ENCODE measurements at places on chromosomes 12 and 14. TPM values are rescaled to one million over a fixed set of nuclear protein-coding genes. Genes with fewer than 3 reads are reported as not detected.

DNA sequence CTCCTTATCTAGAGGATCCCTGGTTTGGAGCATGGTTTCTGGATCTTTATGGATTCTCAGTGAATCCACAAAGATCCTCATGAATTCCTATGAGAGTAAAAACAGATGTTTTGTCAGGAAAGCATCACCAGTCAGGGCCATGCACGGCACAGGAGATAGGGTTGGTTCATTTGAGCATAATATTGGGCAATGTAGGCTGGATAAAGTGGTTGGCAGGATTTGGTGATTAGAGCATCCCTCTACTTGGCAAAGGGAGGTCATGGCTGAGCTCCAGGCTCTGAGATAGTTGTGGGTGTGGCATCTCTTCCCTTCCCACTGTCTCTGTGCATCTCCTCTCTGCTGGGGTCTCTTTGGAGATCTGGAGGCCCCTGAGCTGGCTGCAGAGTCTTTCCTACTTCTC, 149.8 kb downstream of the DACT1 start:
- peaks cover 41% of the 10 kb centered on the region for H3K4me1 ChIP-seq
- peaks cover 4% of the 10 kb centered on the region for H3K27me3 ChIP-seq
- no peak for DNase-seq
- no peak overlapping the region for H3K4me3 ChIP-seq

- no peak overlapping the region for H3K27ac ChIP-seq
- no peaks in the 10 kb centered on the region for H3K36me3 ChIP-seq
- no peak for DNase-seq
- H3K27me3 ChIP-seq, result no peaks in the 10 kb centered on the region
- H3K4me3 ChIP-seq, result no peak overlapping the region
- no peaks in the 10 kb centered on the region for H3K4me1 ChIP-seq
Measured at GRCh38 chr12:87349681-87350080, 679.5 kb downstream of the C12orf50 start.

DNA sequence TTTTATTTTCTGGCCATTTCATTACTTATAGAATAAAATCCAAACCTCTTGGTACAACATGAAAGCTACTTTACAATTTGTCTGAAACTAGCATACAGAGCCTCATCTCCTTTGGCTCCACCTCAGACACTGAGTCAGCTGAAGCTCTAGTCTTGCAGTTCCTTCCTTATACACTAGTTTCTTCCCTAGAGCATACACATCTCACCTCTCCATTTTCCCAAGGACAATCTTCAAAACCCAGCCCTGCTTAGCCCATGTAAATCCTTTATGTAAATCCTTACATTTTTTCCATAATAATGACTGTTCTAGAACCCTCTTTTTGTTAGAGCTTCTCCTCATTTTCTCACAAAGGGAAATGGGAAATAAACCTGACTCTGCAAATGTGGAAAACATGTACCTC, 463.4 kb downstream of the SLC16A7 start:
- H3K27ac ChIP-seq, result no peak overlapping the region
- DNase-seq, result no peak
- no peaks in the 10 kb centered on the region for H3K36me3 ChIP-seq
- H3K4me3 ChIP-seq, result no peak overlapping the region
- no peaks in the 10 kb centered on the region for H3K4me1 ChIP-seq

The SLC16A7 gene
- total RNA-seq, result 26.0 TPM

The CFAP73 gene
- total RNA-seq, result not detected

DNA sequence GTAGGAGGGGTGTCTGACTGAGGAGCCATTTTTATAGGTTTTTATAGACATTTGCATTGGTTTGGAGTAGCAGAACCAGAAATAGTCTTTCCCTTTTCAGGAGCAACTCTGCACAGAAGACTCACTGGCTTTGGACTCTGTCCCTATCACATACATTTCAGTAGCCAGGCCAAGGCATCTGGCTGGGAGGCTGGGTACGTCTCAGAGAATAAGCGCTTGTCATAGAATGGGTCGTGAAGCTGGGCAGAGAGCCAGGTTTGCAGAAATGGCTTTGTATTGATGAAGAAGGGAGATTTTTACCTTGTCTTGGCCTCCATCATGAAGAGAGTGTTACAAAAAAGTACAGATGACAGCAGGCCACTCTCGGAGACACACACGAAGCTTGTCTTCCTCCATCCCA, 98.6 kb downstream of the CACNA1C start:
- peaks cover 50% of the 10 kb centered on the region for H3K4me1 ChIP-seq
- H3K36me3 ChIP-seq, result peaks cover 2% of the 10 kb centered on the region
- no peak overlapping the region for H3K4me3 ChIP-seq
- H3K27me3 ChIP-seq, result no peaks in the 10 kb centered on the region
- no peak for DNase-seq

GRCh38 chr12:130111965-130112496, 50.2 kb upstream of the FZD10 start:
- no peak overlapping the region for H3K4me3 ChIP-seq
- peaks cover 12% of the 10 kb centered on the region for H3K4me1 ChIP-seq
- H3K27me3 ChIP-seq, result peaks cover 9% of the 10 kb centered on the region
- no peak for DNase-seq
- no peaks in the 10 kb centered on the region for H3K36me3 ChIP-seq

The PSMA3 gene
- total RNA-seq, result 136 TPM

GRCh38 chr14:72605921-72606220, 288.0 kb downstream of the DPF3 start:
- DNase-seq, result no peak
- H3K4me3 ChIP-seq, result no peak overlapping the region
- no peaks in the 10 kb centered on the region for H3K36me3 ChIP-seq
- no peaks in the 10 kb centered on the region for H3K27me3 ChIP-seq

The RILPL2 gene
- 3.1 TPM for total RNA-seq

DNA sequence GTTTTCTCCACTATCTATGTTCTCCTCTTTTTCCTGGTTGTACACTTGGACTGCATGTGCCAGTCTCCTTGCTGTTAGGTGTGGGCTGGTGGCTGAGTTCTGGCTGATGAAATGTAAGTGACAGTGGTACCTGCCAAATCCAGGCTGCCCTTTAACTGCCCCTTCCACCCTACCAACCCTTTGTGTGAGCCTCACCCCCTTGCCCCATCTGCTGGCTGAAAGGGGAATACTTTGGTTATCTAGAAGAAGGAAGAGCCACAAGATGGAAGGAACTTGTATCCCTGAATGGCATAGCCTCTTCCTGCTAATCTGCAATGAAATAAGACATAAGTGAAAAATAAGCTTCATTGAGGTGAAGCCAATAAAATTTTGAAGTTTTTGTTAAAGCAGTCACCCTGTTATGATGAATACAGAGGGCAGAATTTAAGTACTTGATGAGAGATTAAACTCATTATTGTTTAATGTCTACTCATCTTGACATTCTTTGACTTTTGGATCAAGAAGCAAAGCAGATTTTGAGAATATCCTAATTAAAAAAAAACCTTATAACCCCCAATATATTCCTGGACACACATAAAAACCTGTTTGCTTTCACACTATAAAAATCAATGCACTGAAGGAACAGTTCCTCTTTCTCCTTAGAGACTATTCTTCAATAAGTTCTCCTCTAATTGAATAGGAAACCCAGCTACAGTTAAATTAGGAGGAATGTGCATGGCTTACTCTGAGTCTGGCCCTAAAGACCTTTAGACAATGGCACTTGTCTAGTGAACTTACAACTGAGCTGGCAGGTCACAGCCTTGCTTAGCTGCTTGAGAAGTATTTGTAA, 262.6 kb upstream of the BTG1 start:
- no peak overlapping the region for H3K4me3 ChIP-seq
- no peaks in the 10 kb centered on the region for H3K27me3 ChIP-seq
- no peaks in the 10 kb centered on the region for H3K36me3 ChIP-seq

- H3K4me1 ChIP-seq, result peaks cover 14% of the 10 kb centered on the region
- no peaks in the 10 kb centered on the region for H3K27me3 ChIP-seq
- peaks cover 4% of the 10 kb centered on the region for H3K36me3 ChIP-seq
- no peak overlapping the region for H3K4me3 ChIP-seq
- peak overlapping the region; percentile 88 for H3K27ac ChIP-seq
Measured at GRCh38 chr12:57069523-57069922, 9.1 kb downstream of the NEMP1 start.

GRCh38 chr14:44279357-44279756, 227.7 kb downstream of the FSCB start:
- no peaks in the 10 kb centered on the region for H3K36me3 ChIP-seq
- H3K4me3 ChIP-seq, result no peak overlapping the region
- H3K27me3 ChIP-seq, result peaks cover 5% of the 10 kb centered on the region
- H3K27ac ChIP-seq, result no peak overlapping the region

DNA sequence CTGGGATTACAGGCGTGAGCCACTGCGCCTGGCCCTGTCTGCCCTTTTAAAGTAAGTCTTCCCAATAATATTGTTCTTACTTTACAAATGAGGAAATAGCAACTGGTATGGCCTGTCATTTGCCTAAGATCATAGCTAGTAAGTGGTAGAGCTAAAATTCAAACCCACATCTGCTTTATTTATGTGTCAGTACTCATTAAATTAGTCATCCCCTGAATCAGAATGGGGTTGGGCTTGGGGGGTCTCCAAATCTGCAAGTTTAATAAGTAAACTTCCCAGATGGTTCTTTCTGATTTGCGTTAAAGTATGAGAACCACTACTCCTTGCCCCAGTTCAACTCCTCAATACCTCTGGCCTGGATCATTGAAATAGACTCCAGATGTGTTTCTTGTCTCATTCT, 96.2 kb downstream of the FAR2 start:
- no peaks in the 10 kb centered on the region for H3K27me3 ChIP-seq
- H3K27ac ChIP-seq, result no peak overlapping the region
- peaks cover 29% of the 10 kb centered on the region for H3K4me1 ChIP-seq
- no peaks in the 10 kb centered on the region for H3K36me3 ChIP-seq
- no peak overlapping the region for H3K4me3 ChIP-seq

- no peak overlapping the region for H3K4me3 ChIP-seq
- H3K27ac ChIP-seq, result peak overlapping the region; percentile 84
- H3K36me3 ChIP-seq, result no peaks in the 10 kb centered on the region
- H3K27me3 ChIP-seq, result no peaks in the 10 kb centered on the region
Measured at GRCh38 chr14:93317210-93317874, 15.5 kb downstream of the BTBD7 start.

The LRP6 gene
- total RNA-seq, result 41.4 TPM

DNA sequence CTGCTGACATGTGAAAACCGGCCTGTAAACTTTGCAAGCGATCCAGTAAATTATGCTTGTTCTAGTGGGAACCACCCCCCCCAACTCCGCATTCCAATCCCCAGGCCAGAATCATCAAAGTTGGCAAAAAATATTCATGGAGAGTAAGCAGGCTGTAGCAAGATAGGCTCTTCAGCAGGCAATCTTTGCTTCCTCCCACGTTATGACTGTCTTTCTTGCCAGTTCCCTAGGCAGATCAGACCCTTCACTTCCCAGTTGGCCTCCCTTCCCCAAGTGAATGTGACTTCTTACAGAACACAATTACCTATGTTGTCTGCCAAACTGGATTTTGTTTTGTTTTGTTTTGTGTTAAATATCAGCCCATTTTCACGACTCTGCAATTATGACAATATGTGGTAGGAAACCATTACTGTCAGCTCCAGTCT, 1.2 kb upstream of the PTGER2 start:
- DNase-seq, result no peak
- H3K4me1 ChIP-seq, result peaks cover 32% of the 10 kb centered on the region
- no peaks in the 10 kb centered on the region for H3K36me3 ChIP-seq
- H3K27ac ChIP-seq, result no peak overlapping the region
- H3K4me3 ChIP-seq, result no peak overlapping the region

GRCh38 chr12:122024132-122024785, 2.6 kb downstream of the BCL7A start:
- no peaks in the 10 kb centered on the region for H3K27me3 ChIP-seq
- H3K27ac ChIP-seq, result no peak overlapping the region
- DNase-seq, result no peak
- peaks cover 15% of the 10 kb centered on the region for H3K4me1 ChIP-seq
- peaks cover 2% of the 10 kb centered on the region for H3K36me3 ChIP-seq
- H3K4me3 ChIP-seq, result no peak overlapping the region

GRCh38 chr14:95155045-95155444, 2.3 kb downstream of the DICER1 start:
- H3K27me3 ChIP-seq, result no peaks in the 10 kb centered on the region
- peak overlapping the region; percentile 84 for H3K4me3 ChIP-seq
- H3K36me3 ChIP-seq, result no peaks in the 10 kb centered on the region
- H3K4me1 ChIP-seq, result peaks cover 55% of the 10 kb centered on the region
- no peak for DNase-seq
